Stimulated activated CD4-positive, alpha-beta T cell treated with anti-CD3 and anti-CD28 coated beads, Interleukin-15, amount 100 ng/mL, for 1 hour (primary cell): ENCODE measurements at places on chromosomes 1 and 21.

DNA sequence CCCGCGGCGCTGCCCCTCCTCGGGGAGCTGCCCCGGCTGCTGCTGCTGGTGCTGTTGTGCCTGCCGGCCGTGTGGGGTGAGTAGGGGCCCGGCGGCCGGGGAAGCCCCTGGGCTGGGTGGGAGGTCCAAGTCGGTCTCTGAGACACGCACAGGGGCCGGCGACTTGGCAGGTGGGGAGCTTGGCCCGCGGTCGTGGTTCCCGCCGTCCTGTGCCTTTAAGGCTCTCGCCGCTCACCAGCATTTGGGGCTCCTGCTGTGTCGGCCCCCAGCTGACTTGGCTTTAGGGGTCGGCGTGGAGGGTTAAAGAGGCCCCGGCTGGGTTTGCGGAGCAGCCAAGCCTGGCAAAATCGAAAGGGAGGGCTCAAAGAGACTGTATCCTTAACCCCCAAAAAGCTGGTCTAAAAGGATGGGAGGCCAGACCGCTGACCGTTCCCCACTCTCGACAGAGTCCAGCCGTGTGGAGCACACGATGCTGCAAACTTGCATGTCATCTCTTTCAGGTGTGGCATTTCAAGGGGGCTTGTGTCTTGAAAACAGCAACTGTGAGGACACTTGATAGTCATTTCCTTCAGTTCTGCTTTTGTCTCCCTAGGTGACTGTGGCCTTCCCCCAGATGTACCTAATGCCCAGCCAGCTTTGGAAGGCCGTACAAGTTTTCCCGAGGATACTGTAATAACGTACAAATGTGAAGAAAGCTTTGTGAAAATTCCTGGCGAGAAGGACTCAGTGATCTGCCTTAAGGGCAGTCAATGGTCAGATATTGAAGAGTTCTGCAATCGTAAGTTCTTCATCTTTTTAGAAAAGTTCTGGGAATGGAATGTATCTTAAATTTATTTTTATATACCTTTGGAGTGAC, 540 bp downstream of the CD55 start:
- no peak for DNase-seq

DNA sequence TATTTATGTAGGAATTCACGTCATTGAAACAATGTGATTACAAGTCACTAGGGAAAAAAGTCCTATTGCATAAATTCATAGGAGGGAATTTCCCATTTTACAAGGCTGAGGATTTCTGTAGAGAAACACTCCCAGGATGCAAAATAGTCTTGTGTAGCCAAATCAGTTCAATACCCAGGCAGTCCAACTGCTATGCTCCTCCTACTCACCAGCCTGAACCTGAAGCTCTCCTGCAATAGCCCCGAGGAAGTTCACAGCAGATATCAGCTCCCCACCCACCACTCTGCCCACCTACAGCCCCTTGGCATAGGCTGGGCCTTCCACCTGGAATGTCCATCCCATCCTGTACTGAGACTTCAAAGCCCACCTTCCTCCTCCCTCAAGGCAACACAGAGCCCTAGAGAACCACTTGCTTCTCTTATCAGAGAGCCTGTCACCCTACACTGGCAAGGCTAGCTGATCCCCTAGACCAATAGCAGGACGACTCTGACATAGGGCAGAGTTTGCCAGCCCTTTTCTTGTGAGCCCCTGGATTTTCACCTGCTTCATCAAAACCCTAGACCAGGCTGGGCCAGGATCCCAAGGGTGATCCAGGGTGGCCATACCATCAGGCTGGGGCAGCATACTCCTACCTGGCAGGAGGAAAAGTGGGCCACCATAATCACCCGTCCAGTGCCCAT, 1.5 kb downstream of the LSS start:
- DNase-seq = no peak

GRCh38 chr21:31235671-31236450, 108.2 kb downstream of the TIAM1 start:
- DNase-seq = no peak

DNA sequence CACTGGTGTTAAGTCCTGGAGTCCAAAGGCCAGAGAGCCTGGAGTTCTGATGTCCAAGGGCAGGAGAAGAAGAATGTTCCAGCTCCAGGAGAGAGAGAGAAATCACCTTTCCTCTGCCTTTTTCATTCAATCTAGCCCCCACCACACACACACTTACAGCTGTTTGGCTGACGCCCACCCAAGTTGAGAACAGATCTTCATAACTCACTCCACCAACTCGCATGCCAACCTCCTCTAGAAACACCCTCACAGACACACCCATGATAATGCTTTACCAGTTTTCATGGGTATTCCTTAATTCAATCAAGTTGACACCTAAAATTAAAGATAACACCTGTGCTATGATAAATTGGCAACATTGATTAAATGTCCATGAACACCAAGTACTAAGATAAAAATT, 42.0 kb downstream of the MNDA start:
- DNase-seq = no peak

DNA sequence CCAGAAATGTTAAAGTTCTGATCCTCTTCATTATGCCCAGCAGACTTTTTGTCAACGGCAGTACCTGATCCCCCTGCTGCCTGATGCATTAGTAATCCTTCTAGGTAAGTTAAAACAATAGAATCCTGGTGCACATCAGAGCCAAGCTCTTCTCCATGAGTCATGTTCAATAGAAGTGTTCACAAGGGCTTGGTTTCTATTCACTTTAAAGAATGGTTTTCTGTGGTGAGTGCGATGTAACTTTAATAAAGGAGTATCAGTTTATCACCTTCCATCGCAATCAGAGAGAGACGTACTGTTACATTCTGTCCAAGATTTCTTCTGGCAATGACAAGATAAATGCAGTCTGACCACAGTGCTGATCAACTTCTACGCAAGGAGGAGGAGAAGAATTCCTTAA, 96.8 kb downstream of the NRIP1 start:
- DNase-seq = no peak

GRCh38 chr1:192538407-192539296, 36.9 kb upstream of the RGS1 start:
- DNase-seq = no peak

DNA sequence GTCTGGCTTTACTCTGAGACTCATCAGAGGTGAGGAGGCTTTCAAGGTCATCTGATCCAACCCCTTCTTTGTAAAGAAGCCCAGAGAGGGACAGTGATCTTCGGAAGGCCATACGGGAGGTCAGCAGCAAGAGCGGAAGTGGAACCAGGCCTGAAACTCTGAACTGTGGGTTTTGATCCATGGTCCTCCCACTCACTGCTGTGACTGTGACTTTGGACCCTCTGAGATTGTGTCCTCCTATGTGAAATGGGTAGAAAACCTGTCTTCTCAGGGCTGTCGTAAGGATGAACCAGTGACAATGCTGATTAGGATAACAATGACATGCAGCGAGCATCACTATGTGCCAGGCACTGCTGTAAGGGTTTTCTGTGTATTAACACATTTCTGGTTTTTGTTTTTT, 9.8 kb upstream of the DDOST start:
- DNase-seq = no peak

GRCh38 chr1:39733161-39733560, 5.5 kb upstream of the PPIE start:
- no peak for DNase-seq

- no peak for DNase-seq
These were observed 70.0 kb upstream of the MAGI3 start for GRCh38 chr1:113320272-113320671.

- DNase-seq = no peak
These were observed 241.2 kb upstream of the ST6GALNAC5 start for GRCh38 chr1:76625886-76626678.

DNA sequence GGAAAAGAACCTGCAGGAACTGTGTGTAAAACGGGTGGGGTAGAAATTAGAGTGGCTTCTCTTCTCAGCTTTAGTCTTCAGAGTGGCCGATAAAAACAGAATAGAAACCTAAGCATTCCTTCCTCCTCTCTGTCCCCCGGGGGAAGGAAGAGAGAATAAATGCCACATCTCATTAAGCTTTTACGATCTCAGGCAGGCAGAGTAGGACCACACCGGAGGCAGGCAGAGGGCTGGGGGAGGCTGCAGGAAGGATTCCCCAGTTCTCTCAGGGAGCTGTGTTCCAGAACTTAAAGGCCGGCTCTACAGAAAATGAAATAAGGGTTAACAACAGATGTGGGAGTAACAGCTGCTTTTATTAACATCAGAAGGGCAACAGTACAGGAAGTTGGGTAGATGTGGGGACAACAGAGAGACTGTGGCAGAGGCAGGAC, 24.5 kb upstream of the MEF2D start:
- DNase-seq = no peak

- DNase-seq = no peak
These were observed 5.6 kb upstream of the ZNF496 start for GRCh38 chr1:247337250-247337746.

GRCh38 chr1:27567146-27567526, 36.8 kb downstream of the AHDC1 start:
- DNase-seq = no peak

DNA sequence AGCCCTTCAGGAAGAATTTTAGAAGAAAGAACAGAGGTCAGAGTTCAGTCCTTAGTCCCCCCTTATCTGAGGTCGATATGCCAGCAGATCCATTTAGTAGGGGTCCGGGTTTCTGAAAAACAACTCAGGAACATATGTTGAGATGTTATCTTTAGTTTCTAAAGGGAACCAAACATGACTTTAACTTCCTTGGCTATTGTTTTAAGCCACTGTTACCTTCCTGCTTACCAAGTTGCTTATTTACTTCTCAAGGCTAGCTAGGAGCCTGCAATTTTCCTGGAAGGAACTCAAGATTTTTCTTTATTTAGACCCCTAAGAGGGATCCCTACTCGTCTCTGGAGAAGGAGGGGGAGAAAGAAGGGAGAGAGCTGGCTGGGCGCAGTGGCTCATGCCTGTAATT, 54.3 kb downstream of the KCNC4 start:
- no peak for DNase-seq

DNA sequence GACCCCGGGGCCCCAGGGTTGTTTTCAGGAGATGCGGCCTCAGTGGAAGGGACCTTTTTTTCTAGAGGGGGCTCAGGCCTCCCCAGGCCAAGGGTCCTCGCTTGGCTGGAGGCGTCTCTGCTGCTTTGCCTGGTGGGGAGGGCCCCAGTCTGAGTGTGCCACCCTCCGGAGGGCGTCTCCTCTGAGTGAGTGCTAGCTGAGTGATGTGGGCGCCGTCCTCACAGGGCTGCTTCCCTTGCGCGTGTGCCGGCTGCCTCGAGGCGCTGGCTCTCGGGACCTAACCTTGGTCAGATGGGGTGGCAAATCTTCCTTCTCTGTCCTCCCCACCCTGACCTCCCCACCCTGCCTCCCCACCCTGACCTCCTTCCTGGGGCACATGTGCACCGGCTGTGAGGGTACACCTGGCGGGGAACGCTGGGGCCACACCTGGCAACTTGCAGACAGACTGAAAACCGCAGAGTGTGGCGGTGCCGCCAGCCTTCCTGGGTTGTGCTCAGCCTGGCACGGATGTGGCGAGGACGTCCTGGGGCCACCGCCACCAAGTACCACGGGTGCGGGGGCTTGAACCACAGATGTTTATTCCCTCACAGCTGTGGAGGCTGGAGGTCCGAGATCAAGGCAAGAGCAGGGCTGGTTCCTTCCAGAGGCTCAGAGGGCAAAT, 93.0 kb upstream of the TTC34 start:
- no peak for DNase-seq

- DNase-seq = no peak
These were observed 3.3 kb upstream of the FMOD start for GRCh38 chr1:203354246-203354645.

DNA sequence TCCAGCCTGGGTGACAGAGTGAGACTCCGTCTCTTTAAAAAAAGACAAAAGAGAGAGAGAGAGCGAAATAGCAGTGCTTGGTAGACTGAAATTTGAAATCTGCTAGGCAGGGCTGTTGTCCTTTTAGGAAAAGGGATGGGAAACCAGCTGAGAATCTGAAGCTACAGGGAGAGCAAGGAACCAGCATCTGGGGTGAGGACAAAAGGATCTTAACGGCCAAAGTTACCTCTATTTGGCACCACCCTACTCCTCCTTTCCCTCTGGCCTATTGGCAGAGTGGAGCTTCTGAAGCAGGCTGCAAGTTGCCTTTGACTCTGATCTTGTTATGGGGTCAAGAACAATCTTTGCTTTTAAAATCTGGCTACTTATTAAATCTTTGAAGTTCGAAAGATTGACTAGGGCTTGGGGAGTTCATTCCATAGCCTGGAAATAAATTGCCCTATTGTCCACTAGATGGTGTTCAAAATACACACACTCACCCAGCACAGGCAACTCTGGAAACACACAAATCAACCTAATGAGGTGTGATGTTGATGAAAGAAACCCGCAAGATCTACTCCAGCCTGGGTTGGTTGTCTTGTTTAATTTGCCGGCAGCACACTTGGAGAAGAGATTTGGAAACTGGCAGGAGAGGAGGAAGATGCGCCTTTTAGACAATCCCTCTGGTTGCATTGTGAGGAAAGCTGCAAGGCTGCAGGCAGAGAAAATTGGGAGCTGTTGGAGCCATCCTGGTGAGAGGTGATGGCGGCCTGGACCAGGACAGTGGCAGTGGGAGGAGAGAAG, 16.5 kb upstream of the PARP1 start:
- DNase-seq = no peak

DNA sequence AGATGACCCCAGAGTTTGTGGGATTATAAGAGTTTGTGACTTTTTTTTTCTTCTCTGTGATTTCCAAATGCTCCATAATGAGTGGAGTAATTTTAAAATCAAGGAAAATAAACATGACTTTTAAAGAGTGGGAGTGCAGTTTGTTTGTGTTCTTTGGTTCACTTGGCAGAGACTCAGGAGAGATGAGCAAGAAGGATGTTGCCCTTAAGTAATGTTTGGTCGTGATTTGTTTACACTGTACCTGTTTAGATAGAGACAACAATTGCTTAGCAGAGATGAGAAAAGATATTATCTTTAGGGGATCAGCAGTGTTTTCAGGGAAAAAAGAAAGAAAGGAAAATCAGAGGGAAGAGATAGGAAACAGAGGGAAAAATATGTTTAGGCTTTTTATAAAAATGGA, 170.8 kb downstream of the ADSS2 start:
- no peak for DNase-seq

GRCh38 chr1:93692026-93692425, 10.4 kb upstream of the BCAR3 start:
- no peak for DNase-seq

GRCh38 chr1:182304627-182305026, 87.0 kb downstream of the GLUL start:
- DNase-seq = no peak

DNA sequence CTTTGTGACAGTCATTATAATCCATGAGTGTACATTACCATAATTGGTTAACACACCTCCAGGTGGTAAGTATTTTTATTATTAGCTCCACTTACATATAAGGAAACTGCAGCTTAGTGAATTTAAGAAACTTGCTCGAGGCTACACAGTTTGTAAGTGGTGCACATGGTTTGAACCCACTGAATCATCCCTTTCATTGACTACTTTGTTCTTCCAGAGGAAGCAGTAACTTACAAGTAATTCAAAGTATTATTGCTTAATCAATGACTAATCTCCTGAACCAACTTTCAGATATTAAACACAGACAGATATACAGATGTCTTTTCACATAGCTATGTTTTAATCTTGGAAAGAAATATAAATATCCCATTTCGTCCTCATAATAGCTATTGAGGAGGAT, 18.7 kb upstream of the CLDN8 start:
- no peak for DNase-seq

GRCh38 chr1:64474665-64475439, 4.9 kb downstream of the CACHD1 start:
- no peak for DNase-seq
